ENCODE measurements at places on chromosomes 16 and 17.

DNA sequence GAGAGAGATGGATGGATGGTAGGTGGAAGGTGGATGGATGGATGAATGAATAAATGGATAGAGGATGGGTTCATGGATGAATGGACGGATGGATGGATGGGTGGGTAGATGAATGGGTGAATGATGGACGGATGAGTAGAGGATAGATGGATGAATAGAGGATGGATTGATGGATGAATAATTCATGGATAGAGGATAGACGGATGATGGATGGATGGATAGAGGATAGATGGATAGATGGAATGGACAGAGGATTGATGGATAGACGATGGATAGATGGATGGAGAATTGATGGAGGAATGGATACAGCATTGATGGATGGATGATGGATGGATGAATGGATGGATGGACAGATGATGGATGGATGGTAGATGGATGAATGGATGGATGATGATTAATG lies 91.7 kb downstream of the MYH11 start:
- no peak for DNase-seq

GRCh38 chr16:89422905-89423630 lies 67.3 kb downstream of the ANKRD11 start:
- DNase-seq = no peak

DNA sequence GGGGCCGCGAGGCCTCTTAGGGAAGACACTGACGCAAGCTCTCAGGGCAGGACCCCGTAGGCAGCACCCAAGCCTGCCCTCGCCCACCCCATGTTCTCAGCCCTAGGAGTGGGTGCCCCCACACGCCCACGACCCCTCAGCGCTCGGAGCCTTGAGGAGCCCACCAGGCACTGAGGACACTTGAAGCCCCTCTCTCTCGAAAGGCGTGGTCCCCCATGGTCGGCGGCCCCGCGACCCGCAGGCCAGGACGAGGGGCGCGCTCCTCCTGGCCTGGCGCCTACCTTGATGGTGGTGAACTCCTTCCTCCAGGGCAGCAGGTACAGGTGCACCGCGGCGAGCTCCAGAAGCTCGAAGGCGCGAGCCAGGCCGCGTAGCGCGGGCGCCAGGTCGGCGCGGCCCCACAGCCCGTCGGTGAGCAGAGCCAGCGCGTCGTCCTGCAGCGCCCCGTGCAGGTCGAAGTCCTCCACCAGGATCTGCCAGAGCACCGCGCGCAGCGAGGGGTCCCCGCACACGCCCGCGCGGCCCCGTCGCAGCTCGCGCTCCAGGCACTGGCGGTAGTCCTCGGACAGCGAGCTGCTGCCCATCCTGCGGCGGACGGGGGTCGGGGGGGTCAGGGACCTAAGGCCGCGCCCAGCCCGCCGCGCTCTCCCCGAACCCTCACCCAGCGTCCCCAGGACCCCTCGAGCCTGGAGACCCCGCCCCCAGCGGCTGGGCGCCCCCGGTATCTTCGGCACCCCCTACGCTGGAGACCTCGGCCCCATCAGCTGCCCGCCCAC lies 668 bp downstream of the SPATA2L start:
- no peak for DNase-seq

GRCh38 chr16:29198231-29198630 lies 208.3 kb downstream of the NPIPB11 start:
- no peak for DNase-seq

DNA sequence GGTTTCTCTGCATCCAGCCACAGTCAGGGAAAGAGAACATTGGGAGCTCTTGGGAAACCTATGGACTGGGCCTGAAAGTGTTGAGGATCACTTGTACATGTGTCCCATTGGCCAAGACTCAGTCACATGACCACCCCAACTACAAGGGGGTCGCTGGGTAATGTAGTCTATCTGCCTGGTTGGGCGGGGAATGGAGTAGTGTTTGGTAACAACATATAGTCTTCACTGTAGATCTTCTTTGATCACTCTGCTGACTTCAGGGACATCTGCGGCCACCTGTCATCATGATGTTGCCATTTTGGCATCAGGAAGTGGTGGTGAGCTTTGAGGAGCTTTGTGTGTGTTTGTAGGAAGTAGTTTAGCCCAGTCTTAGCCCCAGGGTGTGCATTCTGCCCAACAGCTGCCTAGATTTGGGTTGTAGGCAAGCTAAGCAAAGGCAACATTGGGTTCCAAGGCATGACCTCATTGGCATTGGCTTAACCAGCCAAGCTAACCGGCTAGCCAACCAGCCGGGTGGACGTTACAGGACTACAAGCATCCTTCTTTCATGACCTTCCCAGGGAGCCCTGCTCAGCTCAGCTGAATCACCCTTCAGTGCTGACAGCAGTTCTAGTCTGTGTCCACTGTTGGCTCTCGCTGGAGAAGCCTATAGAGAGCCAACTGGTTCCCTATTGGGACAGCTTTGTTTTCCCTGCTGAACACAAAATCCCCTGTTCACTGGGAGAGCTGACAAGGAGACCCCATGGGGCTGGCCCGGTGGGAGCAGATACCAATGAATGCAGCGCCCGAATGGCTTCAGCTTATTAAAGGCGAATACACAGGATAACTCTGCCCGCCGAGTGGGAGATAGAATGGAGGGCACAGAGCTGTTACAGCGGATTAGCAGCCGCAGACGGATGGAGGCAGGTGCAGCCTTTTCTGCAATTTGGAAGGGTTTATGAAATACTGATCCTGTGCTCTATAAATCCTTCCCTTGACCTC lies 178.6 kb downstream of the NTN1 start:
- DNase-seq = no peak

DNA sequence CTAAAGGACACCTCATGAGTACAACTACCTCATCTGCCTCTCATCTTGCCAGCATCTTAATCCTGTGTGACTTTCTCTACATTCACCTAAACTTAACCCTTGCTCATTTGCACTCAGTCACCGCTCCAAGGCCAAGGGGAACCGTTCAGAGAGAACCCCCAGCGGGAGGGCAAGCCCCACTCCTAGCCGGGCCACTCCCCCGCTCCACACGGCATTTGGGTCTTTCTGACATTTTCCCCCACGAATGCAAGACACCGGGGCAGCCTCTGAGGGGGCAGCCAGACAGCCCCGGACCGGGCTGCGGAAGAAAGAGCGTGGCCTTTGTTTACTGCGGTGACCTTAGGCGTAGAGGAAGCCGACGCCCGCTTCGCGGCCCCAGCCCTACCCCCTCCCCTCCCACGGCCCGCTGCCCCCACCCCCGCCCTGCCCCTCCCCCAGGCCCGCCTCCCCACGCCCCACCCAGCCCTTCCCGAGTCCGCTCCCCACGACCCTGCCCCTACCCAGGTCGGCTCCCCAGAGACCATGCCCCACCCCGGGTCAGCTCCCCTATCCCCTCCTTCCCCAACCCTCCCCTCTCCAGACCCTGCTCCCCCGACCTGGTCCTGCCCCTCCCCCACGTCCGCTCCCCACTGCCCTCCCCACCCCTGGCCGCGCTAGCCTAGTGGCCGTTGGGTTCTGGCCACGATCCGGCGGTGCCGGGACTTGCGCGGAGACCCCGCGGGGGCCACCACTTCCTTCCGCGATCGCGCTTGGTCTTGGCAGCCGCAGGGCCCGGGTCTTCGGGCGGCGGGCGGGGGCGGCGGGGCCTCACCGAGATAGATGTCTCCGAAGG lies 789 bp downstream of the CSNK1D start:
- no peak for DNase-seq

- no peak for DNase-seq
Measured at GRCh38 chr17:66564992-66565465, 262.6 kb downstream of the PRKCA start.

GRCh38 chr17:7988750-7989178 lies 13.7 kb upstream of the GUCY2D start:
- no peak for DNase-seq

- DNase-seq = no peak
Measured at GRCh38 chr17:34665150-34665806, 85.9 kb downstream of the TMEM132E start.

DNA sequence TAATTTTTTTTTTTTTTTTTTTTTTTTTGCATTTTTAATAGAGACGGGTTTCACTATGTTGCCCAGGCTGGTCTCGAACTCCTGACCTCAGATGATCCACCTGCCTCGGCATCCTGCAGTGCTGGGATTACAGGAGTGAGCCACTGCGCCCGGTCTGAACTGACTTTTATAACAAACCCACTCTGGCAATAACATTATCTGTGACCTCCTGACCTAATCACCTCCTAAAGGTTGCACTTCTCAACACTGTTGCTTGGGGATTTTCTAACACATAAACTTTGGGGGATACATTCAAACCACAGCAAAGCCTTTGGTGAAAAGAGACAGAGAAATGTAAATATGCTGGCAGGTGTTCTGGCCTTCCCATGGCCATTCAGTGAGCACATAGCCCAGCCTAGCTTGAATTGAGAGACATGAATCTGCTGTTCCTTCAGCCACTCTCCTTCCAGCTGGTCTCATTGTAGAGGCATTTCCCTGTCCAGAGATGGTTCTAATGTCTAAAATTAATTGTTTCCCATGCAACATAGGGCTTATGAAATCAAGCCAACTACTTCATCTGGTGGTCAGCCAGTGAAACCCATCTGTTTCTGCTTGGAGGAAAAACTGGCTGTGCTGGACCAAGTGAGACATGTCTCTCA lies 28.3 kb downstream of the LYRM1 start:
- no peak for DNase-seq

DNA sequence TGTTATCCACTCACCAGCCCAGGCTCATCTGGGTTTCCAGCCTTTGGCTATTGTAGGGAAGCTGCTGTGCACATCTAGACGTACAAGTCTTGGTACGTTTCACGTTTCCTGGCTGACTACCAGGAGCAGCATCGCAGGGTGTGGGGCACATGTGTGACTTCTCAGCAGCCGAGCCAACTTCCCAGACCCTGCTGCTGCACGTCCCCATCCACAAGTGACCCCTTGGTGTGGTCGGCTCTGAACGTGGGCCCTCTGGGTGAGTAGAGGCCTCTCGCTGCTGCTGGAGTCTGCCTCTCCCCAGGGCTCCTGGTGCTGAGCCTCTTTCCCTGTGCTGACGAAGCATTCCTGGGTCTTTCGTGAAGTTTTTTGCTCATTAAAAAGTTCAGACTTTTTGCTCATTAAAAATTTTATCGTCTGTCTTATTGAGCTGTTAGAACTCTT lies 70.2 kb upstream of the ZNF750 start:
- DNase-seq = no peak

DNA sequence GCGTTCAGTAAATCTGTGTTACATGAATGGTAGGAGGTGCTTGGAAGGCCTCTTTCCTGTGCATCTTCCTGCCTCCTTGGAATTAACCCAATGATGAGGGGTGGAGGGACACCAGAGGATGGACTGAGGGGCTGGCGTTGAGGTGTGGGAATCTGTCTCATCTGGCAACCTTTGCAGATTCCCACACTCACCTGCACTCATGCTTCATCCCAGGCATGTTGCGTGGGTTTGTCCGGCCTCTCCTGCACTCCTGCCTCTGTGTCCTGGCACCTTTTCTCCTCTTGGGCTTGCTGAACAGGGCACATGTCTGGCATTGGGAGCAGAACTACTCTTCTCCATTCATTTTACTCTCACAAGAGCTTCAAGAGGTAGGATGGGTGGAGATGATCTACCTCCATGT lies 3.1 kb upstream of the IGFBP4 start:
- DNase-seq = no peak

DNA sequence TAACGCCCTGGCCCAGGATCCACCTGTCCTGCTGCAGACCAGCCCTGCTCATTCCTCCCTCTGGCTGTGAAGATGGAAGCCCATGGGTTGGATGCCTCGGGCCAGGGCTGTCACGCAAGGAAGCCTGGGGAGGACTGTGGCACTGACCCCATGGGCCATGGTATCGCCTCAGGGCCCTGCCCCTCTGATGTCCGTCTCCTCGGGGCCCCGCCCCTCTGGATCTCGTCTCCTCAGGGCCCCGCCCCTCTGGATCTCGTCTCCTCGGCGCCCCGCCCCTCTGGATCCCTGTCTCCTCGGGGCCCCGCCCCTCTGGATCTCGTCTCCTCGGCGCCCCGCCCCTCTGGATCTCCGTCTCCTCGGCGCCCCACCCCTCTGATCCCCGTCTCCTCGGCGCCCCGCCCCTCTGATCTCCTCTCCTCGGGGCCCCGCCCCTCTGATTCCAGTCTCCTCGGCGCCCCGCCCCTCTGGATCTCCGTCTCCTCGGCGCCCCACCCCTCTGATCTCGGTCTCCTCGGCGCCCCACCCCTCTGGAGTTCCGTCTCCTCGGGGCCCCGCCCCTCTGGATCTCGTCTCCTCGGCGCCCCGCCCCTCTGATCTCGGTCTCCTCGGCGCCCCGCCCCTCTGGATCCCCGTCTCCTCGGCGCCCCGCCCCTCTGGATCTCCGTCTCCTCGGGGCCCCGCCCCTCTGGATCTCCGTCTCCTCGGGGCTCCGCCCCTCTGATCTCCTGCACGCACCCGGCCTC lies 24.0 kb downstream of the METRNL start:
- DNase-seq = peak; percentile 64

GRCh38 chr16:79707876-79708275 lies 107.3 kb upstream of the MAF start:
- DNase-seq = no peak

DNA sequence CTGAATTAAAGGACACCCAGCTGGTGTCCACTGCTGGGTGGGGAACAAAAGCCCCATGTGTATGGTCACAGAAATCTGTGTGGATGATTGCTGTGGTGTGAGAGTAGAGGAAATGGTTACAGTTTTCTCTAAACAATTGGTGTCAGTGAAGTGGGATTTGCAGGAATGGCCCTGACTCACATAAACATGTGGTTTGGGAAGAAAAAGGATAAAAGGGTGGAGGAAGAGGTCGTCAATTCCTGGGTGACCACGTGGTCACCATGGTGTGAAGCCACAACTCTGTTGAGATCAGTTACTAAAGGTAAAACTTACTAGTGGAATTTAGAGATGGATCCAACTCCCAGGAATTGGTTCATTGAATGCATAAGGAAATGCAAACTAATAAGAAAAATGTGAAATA lies 3.6 kb upstream of the TUBG2 start:
- no peak for DNase-seq

- DNase-seq = no peak
Measured at GRCh38 chr16:67441907-67442306, 11.0 kb downstream of the HSD11B2 start.

All from GOT3 (cell line).